ENCODE measurements at places on chromosomes 6 and 20.

GRCh38 chr6:73109659-73110058, 115.6 kb downstream of the KHDC1L start:
- no peaks in the 10 kb centered on the region for H3K27me3 ChIP-seq
- H3K27ac ChIP-seq: peak overlapping the region; percentile 47
- peaks cover 14% of the 10 kb centered on the region for H3K4me1 ChIP-seq

- no peak for DNase-seq
- no peak overlapping the region for H3K27ac ChIP-seq
- H3K4me3 ChIP-seq: no peak overlapping the region
- no peaks in the 10 kb centered on the region for H3K27me3 ChIP-seq
- H3K4me1 ChIP-seq: no peaks in the 10 kb centered on the region
Observed at GRCh38 chr6:148967541-148967956, 220.7 kb downstream of the UST start.

DNA sequence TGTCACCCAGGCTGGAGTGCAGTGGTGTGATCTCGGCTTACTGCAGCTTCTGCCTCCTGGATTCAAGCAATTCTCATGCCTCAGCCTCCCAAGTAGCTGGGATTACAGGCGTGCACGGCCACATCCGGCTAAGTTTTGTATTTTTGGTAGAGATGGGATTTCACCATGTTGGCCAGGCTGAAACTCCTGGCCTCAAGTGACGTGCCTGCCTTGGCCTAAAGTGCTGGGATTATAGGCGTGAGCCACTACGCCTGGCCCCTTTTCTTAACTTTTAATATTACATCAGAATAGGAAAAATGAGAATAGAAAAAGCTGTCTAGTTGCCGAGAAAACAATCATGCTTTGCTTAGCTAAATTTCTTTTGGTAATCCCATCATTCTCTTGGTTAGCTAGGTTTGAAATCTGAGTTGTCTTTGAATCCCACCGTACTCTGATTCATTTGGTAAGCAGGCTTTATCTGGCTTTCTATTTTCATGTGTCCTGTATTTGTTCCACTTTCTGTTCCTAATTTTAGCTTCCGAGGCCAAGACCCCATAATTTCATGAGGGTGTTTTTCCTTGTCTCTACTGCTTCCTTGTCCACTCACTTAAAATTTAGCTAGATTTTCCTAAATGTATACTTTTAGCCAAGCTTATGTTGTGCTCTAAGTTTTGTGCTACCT, 83.5 kb downstream of the NCOA3 start:
- no peak for DNase-seq
- 0 out of 2 replicates have a peak, but pooled peaks cover 1% of the 10 kb centered on the region for H3K36me3 ChIP-seq
- no peaks in the 10 kb centered on the region for H3K4me1 ChIP-seq
- peak overlapping the region; percentile 48 for H3K27ac ChIP-seq

DNA sequence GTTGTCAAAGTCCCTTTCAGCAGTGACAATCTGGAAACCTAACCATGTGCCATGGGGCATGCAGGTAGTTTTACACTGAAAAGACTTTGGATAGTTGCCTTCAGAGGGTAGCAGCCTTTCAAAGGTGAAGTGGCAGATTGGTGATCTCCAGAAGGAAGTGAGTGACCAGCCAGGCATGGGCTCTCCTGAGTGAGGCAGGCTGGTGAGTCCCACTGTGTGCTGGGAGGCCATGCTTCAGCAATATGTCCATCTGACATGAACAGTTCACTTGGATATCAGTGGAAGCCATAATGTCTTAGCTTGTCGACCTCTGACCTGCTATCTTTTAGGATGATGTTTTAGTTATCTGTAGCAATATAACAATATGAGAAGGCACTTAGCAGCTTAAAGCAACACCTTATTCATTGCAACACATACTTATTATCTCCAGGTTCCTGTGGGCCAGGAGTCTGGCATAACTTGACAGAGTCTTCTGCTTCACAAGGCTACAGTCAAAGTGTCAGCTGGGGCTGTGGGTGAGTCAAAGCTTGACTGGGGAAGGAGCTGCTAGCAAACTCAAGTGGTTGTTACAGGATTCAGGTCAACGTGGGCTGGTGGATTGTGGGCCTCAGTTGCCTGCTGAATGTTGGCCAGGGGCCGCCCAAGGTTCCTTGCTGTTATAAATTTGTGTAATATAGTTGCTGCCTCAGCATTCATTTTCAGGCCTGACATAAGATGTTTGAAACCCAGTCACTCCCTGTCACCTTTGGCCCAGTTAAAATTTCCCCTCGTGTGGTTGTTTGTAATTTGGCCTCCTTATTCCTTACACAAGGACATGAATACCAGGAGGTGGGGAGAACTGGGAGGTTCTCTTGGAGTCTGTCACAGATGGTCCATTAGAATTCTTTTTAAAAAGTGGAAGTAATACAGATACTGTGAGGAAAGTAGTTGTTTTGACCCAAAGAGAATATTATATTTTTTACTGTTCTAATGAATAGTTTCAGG, 100.2 kb downstream of the UST start:
- H3K27me3 ChIP-seq: 0 out of 2 replicates have a peak, but pooled peaks cover 1% of the 10 kb centered on the region
- DNase-seq: no peak
- H3K4me3 ChIP-seq: no peak overlapping the region
- no peak overlapping the region for H3K27ac ChIP-seq
- no peaks in the 10 kb centered on the region for H3K36me3 ChIP-seq
- no peaks in the 10 kb centered on the region for H3K4me1 ChIP-seq

GRCh38 chr6:152587473-152587872, 49.7 kb downstream of the SYNE1 start:
- H3K27me3 ChIP-seq: no peaks in the 10 kb centered on the region
- no peaks in the 10 kb centered on the region for H3K4me1 ChIP-seq
- no peak overlapping the region for H3K27ac ChIP-seq
- no peaks in the 10 kb centered on the region for H3K36me3 ChIP-seq
- no peak overlapping the region for H3K4me3 ChIP-seq

DNA sequence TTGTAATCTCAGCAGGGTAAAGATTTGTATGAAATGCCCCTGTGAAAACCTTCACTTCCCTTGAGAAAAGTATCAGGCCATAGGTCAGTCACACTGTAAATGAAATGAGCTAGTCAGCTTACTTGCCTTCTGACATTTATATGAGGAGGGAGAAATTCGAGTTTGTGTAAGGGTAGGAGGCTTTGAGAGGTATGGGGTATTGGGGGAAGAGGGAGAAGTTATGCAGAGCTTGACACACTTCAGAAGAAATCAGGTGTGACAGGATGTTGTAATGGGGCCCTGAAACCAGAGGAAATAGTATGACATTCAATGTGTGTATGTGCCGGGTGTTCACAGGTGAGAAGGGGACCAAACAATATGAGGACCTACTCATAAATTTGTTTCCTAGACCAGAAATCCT, 64.2 kb upstream of the CCN6 start:
- DNase-seq: no peak
- H3K4me1 ChIP-seq: peaks cover 18% of the 10 kb centered on the region
- no peak overlapping the region for H3K4me3 ChIP-seq

GRCh38 chr6:101396548-101397173, 3.2 kb downstream of the GRIK2 start:
- peak; percentile 74 for DNase-seq
- no peaks in the 10 kb centered on the region for H3K36me3 ChIP-seq
- H3K4me3 ChIP-seq: no peak overlapping the region

DNA sequence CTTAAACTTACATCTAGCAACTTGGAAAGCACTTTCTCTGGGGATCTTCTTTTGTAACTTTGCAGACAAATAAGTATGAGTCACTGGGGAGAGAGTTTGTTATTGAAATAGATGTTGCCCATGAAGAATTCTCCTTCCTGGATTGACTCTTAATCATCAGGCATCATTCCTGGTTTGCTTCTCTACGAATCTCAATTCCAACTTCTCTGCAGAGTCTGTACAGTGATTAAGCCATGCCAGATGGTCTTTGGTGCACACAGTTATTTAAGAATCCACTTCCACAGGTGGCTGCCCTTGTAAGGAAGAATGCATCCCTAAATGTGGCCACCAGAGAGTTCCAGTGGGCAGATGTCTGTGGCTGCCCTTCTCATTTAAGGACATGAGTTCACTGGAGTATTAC, 25.7 kb downstream of the MYCT1 start:
- DNase-seq: no peak
- no peaks in the 10 kb centered on the region for H3K27me3 ChIP-seq
- no peak overlapping the region for H3K27ac ChIP-seq
- H3K36me3 ChIP-seq: no peaks in the 10 kb centered on the region

GRCh38 chr6:88920774-88921733, 42.4 kb downstream of the RNGTT start:
- H3K27me3 ChIP-seq: no peaks in the 10 kb centered on the region
- H3K4me1 ChIP-seq: 0 out of 2 replicates have a peak, but pooled peaks cover 7% of the 10 kb centered on the region
- H3K36me3 ChIP-seq: no peaks in the 10 kb centered on the region
- H3K4me3 ChIP-seq: no peak overlapping the region
- DNase-seq: no peak
- no peak overlapping the region for H3K27ac ChIP-seq

GRCh38 chr20:15236812-15237211, 899.4 kb upstream of the FLRT3 start:
- H3K4me1 ChIP-seq: no peaks in the 10 kb centered on the region
- H3K27ac ChIP-seq: no peak overlapping the region
- peak; percentile 64 for DNase-seq
- no peaks in the 10 kb centered on the region for H3K27me3 ChIP-seq
- H3K36me3 ChIP-seq: no peaks in the 10 kb centered on the region
- H3K4me3 ChIP-seq: no peak overlapping the region

- H3K4me3 ChIP-seq: no peak overlapping the region
- no peaks in the 10 kb centered on the region for H3K36me3 ChIP-seq
Observed at GRCh38 chr20:51966296-51966971, 164.1 kb upstream of the SALL4 start.

DNA sequence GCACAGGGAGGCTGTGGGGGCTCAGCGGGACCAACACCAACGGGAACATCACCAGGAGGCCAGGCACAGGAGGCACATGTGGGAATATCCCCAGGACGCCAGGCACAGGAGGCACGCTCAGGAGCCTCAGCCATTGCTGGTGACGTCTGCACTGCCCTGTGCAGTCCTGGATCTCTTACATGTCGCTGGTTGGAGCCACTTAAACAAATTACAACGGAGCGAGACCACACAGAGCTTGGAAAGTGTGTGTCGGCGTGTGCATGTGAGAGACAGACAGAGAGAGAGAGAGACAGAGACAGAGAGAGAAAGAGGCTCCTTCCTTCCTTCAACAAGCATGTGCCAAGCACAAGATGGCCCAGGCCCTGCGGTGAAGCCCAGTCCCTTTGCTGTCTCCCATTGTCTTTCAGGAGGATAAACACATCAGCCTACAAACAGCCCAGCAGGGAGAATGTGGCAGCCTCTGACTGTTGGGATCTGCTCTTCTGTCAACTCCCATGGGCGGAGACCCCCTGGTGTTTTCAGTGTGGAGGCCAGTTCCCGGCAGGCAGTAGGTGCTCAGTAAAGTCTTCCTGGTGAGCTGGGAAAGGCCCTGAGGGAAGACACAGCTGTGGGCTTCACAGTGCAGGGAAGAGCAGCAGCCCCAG, 112.7 kb upstream of the THBS2 start:
- H3K36me3 ChIP-seq: no peaks in the 10 kb centered on the region
- DNase-seq: no peak
- no peaks in the 10 kb centered on the region for H3K27me3 ChIP-seq
- no peaks in the 10 kb centered on the region for H3K4me1 ChIP-seq

DNA sequence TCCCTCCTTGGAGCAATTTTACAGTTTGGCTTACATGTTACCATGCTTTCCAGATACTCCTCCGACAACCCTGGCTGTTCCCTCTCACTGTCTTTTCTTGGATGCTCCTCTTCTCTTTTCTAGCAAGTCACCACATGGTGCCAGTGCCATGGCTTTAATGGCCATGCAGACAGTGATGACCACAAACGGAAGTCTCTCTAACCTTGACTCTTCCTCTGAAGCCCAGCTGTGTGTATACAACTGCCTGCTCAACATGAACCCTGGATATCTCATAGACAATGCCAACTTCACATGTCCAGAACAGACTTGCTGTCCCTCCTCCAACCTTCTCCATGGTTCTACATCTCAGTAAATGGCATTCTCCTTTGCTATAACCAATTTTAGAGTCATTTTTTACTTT, 49.8 kb upstream of the NEDD9 start:
- H3K4me1 ChIP-seq: peaks cover 13% of the 10 kb centered on the region
- no peaks in the 10 kb centered on the region for H3K36me3 ChIP-seq
- H3K27me3 ChIP-seq: no peaks in the 10 kb centered on the region
- no peak for DNase-seq

DNA sequence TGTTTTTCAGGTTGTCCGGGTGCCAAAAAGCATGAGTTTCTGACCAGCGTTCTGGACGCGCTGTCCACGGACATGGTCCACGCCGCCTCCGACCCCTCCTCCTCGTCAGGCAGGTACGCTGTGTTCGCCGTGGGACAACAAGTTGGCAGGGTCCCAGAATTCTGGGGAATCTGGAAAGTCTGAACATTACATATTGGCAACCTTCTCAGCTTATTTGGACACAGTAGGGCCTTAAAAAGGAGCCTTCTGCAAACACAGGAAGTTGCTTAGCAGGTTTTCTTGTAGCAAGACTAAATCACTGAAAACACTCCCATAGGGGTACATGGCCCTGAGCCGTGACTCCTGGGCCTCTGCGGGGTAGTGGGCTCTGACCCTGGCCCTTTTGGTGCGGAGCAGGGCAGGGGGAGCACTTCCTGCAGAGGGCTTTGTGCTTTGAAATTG, 209.7 kb downstream of the SMOC2 start:
- peak overlapping the region; percentile 33 for H3K27ac ChIP-seq
- H3K4me3 ChIP-seq: no peak overlapping the region
- H3K4me1 ChIP-seq: peaks cover 13% of the 10 kb centered on the region
- H3K27me3 ChIP-seq: no peaks in the 10 kb centered on the region

DNA sequence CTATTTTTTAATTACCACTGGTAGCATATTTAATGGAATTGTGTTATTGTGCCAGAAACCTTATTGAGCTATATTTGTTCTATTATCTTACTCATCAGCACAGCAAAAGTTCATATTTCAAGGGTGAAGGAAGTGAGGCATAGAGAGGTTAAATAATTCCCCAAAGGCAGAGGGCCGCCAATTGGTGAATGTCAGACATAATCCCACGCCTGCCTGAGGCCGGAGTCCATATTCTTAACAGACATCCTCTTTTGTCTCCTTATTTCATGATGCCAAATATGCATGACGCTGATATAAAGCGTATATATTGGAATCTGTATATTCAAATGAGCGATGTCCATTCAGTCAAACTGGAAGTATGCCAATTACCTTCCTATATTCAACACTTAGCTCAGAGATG, 505.0 kb upstream of the SLC35B3 start:
- no peak overlapping the region for H3K4me3 ChIP-seq
- H3K27me3 ChIP-seq: no peaks in the 10 kb centered on the region
- H3K36me3 ChIP-seq: no peaks in the 10 kb centered on the region
- no peak for DNase-seq
- peaks cover 17% of the 10 kb centered on the region for H3K4me1 ChIP-seq

GRCh38 chr20:36396340-36396739, 90.2 kb downstream of the DLGAP4 start:
- H3K36me3 ChIP-seq: no peaks in the 10 kb centered on the region
- 0 out of 2 replicates have a peak, but pooled peaks cover 3% of the 10 kb centered on the region for H3K27me3 ChIP-seq
- no peak for DNase-seq
- no peak overlapping the region for H3K27ac ChIP-seq

All from Caco-2 (cell line).